ENCODE measurements at places on chromosomes 4 and X.

GRCh38 chrX:137848266-137848905 lies 282.5 kb downstream of the ZIC3 start:
- DNase-seq, result no peak

- DNase-seq, result no peak
Observed at GRCh38 chr4:73865431-73866096, 3.6 kb upstream of the CXCL1 start.

DNA sequence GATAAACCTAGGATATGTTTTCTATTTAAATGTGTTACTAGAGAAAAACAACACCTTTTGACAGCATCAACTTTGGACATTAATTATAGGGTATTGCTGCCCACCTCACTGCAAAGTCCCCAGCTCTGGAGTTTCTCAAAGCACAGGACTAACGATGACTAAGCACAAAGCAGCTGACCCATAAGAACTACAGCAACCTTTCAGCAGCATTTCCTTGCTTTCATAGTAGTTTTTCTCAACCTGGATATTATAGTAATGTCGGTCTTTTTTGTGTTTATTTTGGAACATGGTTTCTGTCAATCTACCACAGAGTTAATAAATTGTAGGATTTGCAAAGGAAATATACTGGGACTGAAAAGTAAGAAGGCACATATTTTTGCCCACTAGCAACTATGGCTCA lies 21.5 kb downstream of the HHIP start:
- DNase-seq, result no peak

DNA sequence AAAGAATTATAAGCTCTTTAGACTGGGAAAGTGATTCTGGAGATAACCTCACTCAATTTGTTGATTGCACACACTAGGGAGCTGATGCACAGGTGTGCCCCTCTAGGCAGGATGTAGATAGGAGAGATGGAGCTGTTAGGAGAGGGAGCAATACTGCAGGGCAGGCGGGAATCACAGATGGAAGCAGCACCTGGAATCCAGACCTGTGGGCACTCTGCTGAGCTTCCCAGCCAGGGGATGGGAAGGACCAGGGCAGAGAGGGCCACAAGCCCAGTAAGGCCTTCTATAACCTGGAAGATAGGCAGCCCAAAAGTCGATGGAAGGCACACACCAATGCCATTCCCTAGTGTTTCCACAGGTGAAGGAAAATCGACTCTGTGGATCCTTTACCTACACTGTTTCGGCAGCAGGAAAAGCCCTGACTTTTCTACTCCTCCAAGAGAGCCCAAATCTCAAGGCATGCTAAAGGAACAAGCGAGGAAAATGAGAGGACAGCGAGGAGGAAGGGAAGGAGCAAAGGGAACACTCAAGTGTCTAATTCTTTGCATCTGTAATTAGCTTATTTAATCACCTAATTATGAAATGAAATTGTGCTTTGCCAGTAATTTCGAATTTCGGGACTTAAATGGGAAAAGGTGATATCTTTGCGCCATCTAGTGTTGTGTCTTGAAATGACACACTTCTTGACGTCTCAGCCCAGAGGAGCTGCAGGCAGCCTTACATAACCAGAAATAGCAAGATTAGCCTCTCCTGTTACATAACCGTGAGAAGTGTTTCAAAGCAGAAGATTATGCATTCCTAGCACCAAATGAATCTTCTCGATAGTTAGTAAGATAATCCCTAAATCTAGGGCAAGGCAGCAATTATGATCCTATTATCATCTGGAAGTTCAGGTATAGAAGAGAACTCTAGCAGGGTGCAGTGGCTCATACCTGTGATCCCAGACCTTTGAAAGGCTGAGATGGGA lies 31.0 kb upstream of the TLR3 start:
- peak; percentile 42 for DNase-seq

GRCh38 chr4:54169176-54169575 lies 59.9 kb upstream of the PDGFRA start:
- no peak for DNase-seq

DNA sequence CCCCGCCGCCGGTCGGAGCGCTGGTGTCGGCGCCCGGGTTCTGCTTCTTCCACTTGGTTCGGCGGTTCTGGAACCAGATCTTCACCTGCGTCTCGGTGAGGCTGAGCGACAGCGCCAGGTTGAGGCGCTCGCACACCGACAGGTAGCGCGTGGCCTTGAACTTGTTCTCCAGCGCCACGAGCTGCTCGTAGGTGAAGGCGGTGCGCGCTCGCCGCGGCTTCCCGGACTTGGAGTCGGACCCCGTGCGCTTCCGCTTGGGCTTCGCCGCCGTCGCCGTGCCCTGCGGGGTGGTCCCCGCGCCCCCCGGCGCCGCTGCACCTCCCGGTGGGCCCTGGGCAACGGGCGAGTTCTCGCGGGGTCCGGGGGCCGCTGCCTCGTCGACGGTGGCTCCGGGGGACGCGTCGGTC lies 3.1 kb downstream of the NKX1-1 start:
- DNase-seq, result no peak

DNA sequence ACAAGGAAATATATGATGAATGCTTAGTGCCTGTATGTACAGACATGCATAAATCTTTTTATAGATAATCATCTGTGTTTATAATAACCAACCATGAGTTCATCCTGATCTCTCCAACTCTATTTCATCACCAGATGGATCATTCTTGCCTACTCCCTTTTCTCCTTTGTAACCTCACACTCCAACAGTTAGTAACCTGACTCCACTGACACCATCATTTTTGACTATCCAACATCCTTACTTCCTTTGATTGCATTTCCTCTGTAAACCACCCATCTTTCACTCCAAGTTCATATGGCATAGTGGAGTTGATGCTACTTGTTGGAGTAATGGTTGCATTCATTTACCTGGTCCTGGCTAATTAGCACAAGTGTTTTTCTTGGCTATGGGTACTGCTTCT lies 170.6 kb downstream of the ZNF330 start:
- no peak for DNase-seq

- DNase-seq, result no peak
Observed at GRCh38 chr4:74175379-74175778, 17.5 kb downstream of the MTHFD2L start.
